Activated naive CD8-positive, alpha-beta T cell treated with anti-CD3 and anti-CD28 coated beads, Interleukin-2, amount 50 U/mL, for 16 hours (primary cell): ENCODE measurements at places on chromosomes 1 and 21.

DNA sequence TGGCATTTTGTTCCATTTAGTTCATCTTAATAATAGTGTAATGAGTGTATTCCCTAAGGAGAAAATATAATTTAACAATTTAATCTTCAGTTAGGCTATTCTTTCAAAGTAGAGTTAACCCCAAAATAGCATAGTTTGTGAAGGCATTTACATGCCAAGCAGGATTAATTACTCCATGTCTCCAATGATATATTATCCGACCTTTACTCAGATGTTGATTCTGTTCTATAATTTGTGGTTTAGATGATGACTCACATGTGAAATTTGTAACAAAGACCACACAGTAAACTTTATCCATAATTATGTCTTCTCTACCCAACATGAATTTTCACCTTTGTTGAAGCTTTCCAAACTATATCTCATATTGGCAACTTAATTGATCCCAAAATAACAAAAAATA, 2065.2 kb downstream of the MRPL39 start:
- DNase-seq: no peak

DNA sequence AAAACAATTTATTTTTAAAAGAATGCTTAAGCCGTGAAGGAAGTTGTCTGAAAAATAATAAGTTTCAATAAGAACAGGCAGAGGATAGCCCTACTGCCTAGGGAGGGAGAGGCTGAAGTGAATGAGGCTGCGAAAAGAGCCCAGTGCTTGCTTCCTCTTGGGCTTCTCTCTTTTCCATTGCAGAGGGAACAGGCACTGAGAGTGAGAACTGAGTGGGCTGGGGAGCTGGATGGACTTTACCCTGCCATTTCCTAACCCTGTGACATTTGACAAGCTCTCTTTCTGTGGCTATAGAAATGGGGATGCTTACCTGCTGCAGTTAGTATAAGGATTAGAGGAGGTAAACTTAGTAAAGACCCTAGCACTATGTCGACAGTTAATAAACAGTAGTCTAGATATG, 30.0 kb downstream of the TENT5C start:
- DNase-seq: no peak

GRCh38 chr1:24928689-24929397, 1.2 kb downstream of the RUNX3 start:
- no peak for DNase-seq

- no peak for DNase-seq
Measured at GRCh38 chr1:237976331-237976730, 85.6 kb upstream of the ZP4 start.

DNA sequence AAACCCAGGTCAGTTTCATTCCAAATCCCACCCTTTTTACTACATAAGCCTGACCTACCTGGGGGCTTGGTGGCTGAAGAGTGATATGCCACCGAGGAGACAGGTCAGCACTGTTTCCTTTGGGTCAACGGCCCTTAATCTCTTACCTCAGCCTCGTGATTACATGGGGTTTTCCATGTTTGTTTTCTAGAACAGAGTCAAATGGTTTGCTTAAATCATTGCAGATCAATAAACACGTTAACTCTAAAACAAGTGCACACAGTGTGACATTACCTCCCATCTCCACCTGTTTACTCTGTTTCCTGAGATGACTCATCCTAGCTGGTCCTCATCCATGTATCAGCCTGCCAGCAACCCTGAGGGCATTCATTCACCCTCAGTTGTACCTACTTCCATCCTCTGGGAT, 40.8 kb upstream of the TP53BP2 start:
- DNase-seq: no peak

DNA sequence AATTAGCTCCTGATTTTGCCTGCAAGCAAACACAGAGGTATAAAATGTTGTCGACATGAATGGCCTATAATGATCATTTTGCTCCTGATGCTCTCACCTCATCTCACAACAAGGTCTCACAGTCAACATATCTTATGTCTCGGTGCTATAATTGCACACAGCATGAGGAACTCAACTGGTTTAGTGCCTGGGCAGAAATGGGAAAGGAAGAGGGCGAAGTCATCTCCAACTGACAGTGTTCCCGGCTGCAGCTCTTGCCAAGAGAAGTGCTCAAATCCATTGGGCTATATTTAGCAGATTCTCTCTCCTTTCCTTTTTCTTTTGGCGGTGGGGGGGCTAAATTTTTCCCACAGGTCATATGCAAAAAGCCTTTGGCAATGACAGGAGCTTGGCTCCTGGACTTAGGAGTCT, 53.0 kb downstream of the SLC45A1 start:
- DNase-seq: no peak

- DNase-seq: no peak
Measured at GRCh38 chr21:45926281-45926680, 55.3 kb upstream of the COL6A1 start.

DNA sequence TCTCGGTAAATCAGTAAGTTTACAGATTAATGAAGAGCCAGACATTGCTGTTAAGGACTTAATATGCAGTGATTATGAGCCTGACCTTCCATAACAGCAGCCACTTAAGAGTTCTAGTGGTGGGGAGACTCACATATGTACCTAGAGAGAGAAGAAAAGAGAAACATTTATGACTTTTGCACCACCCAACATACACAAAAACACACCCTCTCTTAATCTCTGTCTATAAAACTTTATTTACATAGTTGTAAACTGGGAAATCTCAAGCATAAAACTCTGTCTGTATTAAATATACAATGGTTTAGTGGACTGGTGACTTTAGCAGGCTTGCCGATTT, 347.4 kb upstream of the ADGRL2 start:
- DNase-seq: no peak

DNA sequence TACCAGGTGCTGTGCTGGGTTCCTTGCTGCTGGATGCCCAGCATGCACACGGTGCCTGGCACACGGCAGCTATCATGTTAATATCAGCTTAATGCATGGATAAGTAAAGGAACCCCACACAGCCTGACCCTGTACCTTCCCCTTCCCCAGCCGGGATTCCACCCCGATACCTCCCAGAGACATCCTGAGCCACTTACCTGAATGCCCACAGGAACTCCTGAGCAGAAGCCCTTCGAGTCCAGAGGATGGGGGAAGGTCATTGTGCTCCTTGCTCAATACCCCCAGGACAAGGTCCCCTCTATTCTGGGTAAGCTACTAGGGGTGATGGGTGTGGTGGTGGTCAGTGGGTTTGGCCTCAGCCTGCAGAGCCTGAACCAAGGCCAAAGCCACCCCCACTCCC, 1.4 kb downstream of the FAM131C start:
- DNase-seq: no peak

DNA sequence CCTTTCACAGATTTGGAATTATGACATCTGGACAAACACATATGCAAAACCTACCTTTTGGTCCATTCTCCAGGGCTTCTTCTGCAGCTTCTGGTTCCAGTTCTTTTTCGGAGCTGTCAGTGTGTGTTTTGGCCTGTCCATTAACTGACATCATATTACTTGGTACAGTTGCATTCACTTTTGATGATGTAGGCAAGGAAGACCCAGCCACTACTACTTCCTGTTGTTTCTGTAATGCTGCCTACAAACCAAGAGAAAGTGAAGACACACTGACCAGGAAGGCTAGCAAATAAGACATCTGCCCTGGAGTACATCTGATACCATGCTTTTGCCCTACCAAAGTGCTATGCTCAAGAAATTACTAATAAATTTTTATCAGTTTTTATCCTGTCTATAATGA, 31.9 kb downstream of the ACBD3 start:
- no peak for DNase-seq

DNA sequence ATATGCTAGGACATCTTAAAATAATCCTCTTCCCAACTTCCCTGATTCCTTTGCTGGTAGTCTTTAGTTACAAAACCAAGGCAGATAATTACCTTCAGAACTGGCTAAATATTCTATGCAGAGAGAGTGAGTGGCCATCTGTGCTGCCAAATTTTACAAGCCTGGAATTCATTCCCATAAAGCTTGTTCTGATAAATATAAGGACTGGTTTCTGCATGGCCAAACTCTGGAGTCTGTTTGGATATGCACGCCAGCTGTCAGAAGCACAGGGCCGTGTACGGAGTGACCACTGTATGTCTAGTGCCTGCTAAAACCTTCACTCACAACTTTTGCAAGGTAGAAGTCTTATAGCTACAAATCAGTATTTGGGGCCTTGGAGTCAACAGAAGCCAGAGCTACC, 66.5 kb upstream of the RAVER2 start:
- no peak for DNase-seq

DNA sequence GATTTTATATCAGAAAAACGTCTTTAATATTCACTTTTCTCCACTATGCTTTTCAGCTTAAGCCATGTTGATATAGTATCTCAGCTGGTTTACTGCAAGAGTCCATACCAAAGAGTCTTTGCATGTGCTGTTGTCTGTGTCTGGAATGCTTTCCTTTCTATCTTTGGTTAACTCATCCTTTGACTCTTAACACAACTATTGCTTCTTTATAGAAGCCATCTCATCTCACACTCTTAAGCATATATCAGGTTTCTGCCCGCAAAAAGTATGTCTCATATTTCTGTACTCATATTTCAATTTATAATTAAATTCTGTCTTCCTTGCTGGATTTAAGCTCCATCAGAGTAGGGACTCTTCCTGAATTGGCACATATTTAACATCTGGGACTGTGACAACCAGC, 220.9 kb upstream of the KCNK2 start:
- DNase-seq: no peak

- no peak for DNase-seq
Measured at GRCh38 chr1:54537611-54538010, 10.4 kb upstream of the ACOT11 start.

DNA sequence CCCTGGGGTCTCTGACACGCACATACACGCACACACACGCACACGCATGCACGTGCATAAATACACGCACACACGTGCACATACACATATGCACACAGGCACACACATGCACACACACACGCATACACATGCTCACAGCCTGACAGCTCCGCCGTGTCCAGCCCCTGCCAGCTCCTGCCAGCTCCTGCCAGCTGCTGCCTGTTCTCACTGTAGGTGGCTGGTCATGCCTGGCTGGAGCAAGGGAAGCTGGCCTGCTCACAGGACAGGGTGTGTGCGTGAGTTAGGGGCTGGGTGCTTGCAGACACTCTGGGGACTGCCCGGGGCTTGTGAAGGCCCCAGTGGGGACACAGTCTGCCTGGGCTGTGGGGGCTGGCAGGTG, 4.9 kb downstream of the PLCH2 start:
- DNase-seq: no peak

- no peak for DNase-seq
Measured at GRCh38 chr21:34845521-34846451, 177.0 kb downstream of the CLIC6 start.

DNA sequence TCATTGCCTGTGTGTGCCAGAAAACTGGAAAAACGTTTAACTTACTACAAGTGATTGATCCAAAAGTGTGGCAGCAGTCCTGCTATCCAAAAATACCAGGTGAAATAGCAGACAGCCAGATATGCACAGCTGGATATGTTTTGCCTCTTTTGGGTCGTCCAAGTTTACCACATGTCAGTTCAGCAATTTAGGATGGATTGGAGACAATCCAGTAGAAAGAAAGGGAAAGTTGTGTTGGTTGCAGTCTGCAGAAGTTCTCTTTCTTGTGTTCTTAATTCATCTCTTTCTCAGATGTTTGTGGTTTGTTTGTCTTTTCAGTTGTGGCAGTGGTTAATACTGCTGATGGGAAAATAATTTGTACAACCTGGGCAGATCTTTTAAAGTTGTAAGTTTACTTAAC, 645.0 kb downstream of the PTPRC start:
- no peak for DNase-seq

DNA sequence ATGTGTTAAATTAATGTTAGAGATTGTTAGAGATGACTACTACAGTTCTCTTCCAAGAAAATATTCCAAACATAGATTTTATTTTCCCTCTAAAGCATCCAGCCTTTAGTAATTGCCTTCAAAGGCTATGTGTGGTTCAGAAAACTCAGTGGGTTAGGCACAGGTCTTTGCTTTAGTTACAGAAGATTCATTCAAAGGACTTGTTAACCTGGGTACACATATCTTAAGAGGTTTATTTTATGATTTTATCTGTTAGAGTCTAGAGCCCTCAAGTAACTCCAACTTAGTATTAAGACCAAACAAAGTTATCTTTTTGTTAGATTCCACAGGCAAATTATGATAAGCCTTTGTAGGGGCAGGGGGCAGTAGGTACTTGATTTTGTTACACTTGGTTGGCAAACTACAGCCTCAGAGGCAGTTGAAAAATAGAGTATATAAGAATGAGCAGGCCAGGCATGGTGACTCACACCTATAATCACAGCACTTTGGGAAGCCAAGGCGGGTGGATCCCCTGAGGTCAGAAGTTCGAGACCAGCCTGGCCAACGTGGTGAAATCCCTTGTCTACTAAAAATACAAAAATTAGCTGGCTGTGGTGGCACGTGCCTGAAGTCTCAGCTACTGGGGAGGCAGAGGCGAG, 37.9 kb downstream of the CXADR start:
- DNase-seq: no peak

DNA sequence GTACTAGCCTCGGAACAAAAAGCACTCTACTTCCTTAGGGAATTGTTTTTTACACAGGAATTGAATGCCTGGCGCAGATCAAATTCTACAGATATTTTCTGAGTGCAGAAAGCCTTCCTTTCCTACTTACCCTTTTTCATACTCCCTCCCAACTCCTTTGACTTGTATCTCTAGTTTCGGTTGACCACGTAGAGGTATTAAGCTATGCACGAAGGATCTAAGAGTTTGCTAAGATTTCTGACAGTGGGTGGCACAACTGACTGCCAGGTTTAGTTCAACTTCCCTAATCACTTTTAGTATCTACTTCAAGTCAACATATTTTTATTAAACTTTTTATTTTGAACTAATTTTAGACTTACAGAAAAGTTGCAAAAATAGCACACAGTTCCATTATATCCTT, 5.0 kb downstream of the TOR1AIP2 start:
- no peak for DNase-seq

DNA sequence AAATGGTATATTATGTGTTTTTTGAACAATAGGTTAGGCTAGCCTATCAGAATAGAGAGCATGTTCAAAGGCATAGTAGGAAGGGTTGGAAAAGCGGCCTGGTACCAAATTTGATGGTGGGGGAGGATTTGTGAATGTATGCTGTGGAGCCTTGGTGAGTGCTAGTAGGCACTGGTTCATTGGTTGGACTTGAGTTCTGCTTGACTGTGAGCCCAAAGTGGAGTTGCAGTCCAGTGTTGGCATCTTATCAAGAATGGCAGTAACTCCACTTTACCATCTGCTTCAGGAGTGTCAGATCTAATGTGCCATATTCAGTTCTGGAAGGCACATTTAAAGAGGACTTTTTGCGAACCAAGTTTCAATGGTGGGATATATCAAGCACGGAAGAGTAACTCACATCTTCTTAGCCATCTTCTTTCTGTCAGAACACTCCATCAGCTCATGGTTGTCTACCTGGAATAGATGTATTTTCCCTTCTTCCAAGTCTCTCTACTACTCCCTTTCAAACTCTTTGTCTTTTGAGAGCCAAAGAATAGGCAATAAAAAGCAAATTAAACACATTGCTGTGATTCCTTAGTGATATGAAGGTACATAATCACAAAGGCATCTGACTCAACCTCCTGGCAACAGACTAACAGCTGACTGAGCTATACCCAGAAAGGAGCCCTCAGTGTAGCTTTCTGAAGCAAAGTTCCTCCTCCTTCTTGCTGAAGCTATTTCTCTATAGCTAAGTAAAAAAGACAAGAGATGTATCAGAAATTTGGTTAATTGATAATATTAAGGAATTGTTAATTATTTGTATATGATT, 21.7 kb downstream of the LRRC8B start:
- no peak for DNase-seq
